ENCODE measurements at places on chromosomes 4 and X.
A peak's percentile ranks its signal among the peaks of the same experiment; 100 is the strongest.

GRCh38 chrX:144388738-144389137 lies 504.9 kb downstream of the UBE2NL start:
- DNase-seq: no peak

DNA sequence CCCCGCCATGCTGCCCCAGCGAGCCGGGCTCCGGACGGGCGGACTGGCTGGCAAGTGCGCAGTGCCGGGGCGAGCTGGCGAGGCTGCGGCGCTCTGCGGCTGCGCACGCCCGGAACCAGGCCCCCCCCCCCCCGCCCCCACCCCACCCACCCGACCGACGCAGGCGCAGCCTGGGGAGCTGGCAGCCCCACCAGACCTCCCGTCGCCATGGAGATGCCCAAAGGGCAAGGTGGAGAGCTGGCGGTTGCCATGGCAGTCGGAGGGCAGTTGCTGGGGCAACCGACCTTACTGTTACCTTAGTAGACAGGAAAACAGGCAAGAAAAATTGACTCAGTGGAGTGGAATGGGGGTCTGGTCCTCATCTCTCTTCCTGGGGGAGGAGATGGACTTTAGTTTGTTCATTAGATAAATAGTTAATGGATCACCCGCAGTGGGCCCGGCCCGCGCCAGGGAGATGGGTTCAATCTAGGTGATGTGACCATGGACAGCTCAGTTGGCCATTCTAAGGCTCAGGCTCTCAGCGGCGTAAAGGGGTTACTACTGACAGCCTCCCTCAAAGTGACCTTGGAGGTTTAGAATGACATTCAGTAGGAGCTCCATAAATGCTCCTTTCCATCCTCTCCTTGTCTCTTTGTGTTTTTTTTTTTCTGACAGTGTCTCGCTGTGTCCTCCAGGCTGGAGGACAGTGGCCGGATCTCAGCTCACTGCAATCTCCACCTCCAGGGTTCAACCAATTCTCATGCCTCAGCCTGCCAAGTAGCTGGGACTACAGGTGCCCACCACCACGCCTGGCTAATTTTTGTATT lies at the start of gene PCSK1N:
Gene PCSK1N, minus strand, starts transcription at position 87 of the 806 bp plus-strand sequence. Its CDS starts 78 bp downstream, at position 9.
- DNase-seq: peak; percentile 36

DNA sequence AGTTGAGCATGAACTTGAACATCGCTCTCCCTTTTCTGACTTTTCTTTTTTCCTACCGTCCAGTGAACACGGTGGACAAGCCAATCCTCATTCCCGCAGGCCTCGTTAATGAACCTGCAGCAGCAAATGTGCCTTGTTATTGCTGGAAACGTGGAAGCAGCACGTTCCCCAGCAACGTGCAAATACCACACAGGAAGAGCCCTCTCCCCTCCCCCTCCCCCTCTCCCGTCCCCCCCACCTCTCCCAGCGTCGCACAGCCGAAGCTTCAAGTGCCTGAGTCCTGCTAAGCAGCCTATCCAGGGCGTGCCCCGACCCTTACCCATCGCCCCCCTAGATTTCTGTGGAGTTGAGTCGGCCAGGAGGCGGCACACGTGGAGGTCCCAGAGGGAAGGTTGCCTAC lies 219.9 kb downstream of the BCOR start:
- DNase-seq: no peak

GRCh38 chrX:53882331-53882730 lies 161.9 kb downstream of the PHF8 start:
- no peak for DNase-seq

DNA sequence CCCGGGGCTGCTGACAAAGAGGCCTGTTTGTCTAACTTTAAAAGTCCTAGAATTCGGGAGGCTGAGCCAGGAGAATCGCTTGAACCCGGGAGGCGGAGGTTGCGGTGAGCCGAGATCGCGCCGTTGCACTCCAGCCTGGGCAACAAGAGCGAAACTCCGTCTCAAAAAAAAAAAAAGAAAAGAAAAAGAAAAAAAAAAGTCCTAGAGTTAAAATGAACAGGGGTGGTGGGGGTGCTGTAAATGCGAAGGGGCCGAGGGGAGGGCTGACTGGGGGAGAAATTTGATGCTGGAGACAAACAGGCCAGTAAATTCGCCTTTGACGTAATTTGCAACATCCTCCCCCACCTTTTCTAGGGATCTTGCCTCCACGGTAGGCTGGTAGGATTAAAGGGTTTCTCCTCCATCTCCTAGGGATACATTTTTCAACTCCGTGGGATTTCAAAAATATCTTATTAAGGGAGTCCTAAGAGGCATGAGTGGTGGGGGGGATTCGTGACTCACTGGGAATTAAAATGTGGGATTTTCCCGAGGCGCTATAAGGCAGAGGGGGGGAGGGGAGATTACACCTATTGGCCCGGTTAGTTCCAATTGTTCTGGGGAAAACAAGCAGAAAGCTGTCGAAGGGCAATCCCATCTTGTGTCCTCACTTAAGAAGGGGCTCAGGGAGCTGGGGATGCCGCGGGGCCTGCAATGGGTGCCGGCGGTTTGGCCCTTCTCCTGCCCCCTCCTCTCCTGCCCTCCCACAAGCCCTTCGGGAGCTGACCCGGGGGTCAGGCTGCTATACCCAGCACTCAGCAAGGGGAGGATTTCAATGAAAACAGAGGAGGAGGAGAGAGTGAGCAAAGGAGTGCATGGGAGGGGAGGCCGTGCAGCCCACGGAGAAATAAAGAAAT lies 3.0 kb upstream of the BCOR start:
- no peak for DNase-seq

DNA sequence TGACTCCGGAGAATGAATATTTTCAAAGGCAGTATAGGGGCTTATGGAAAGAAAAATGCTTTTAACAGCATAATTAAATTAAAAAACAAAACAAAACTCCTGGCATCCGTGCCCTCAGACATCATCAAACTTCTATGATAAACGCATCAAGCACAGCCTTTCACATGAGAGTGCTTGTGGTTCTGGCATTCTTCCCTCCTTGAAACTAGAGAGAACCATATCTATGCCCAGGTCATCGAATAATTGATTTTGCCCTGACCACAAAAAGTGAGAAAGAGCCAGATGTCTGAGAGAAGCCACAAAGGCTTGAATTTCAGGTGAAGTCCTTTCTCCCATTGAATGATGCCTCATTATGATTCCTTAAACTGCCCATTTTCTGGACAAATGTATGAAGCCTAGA lies 286.8 kb downstream of the CBLL2 start:
- no peak for DNase-seq

DNA sequence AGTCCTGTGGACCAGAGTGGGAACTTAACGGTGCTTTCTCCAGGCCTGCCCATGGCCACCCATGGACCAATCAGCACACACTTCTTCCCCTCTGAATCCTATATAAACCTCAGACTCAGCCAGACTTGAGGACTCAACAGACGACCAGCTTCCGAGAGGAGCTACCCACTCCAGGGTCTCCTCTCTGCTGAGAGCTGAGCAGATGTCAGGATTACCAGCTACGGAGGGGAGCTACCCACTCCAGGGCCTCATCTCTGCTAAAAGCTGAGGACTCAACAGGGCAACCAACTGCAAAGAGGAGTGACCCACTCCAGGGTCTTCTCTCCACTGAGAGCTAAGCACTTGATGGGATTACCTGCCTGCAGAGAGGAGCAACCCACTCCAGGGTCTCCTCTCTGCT lies 80.0 kb upstream of the DDX60 start:
- DNase-seq: no peak

DNA sequence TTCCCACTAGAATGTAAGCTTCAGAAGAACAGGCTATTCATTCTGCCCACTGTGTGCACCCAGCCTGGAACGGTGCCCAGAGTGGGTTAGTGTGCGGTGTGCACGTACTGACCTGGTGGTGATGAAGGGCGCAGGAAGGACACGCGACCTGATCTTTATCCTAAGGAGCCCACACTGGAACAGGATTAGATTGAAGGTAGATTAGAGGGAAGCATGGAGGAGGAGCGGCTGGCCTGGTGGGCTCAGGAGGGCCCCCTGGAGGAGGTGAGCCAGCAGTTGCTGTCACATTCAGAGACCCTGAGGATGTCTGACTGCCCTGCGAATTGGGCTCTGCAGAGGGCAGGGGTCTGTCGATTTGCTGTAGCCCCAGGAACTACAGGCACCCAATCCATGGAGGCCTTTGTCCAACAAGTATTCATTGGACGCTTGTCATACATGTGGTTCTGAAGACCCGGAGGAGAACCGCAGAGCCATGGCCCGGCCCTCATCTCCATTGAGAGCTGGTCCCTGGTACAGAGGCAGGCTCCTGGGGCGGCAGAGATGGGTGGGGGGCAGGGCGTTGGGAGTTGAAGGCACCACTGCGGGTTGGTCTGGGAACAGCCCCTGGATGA lies 73.2 kb downstream of the HTRA3 start:
- no peak for DNase-seq

DNA sequence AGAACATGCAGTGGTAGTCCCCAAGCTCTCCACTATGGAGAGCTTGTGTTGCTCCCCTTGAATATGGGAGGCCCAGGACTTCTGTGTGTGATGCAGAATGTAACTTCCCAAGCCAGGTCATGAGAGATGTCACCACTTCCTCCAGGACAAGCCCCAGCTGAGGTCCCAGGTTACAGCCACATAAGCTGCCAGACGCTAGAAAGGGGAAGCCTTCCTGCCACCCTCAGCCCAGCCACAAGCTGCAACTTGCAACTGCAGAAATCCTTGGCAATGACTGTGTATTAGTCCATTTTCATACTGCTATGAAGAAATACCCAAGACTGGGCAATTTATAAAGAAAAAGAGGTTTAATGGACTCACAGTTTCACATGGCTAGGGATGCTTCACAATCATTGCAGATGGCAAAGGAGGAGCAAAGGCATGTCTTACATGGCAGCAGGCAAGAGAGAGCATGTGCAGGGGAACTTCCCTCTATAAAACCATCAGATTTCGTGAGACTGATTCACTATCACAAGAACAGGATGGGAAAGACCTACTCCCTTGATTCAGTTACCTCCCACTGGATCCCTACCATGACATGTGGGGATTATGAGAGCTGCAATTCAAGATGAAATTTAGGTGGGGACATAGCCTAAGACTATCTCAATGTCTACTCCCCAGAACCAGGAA lies 91.5 kb upstream of the DHX15 start:
- DNase-seq: no peak

DNA sequence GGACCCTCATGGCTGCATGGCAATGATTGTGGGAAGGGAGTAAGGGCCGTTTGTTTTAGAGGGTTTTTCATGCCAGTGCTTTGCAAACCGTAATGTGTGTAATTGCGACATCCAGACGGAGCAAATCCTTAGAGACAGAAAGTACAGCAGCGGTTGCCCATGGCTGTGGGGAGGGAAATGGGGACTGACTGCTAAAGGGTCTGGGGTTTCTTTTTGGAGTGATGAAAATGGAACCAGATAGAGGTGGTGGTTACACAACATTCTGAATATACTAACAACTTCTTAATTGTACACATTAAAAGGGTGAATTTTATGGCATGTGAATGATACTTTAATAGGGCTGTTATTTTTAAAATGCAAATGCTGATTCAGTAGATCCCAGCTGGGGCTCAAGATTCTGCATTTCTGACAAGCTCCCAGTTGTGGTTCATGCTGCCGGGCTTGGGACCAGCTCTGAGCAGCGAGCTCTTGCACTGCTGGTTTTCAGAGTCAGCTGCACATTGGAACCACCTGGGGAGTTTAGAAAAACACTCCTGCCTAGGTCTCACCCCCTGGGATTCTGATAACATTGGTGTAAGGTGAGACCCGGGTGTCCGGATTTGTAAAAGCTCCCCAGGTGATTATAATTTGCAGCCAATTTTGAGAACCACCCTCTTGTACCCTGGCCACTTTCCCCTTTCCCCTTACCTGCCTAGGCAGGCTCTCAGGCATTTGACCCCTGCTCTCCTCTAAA lies 47.7 kb downstream of the PRPS1 start:
- DNase-seq: no peak

DNA sequence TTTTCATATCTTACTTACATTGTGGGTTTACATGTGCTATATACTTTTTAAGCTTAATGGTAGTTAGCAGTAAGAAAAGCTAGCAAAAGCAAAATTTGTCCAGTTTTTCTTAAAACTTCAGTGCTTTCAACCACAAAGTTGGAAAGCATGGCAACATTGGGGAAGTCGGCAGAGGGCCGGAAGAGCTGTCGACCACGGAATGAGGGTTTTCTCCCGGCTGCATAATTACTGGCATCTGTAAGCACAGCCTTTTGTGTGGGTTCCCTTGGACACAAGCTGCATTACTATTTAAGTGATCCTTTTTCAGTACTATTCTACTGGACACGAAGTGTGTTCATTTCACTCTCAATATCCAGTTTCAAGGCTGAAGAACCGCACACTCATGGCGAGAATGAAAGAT lies 560.4 kb downstream of the ANKRD50 start:
- DNase-seq: no peak

GRCh38 chr4:38670109-38670901 lies 6.3 kb downstream of the KLF3 start:
- no peak for DNase-seq

- no peak for DNase-seq
Observed at GRCh38 chr4:84796394-84796793, 170.1 kb downstream of the WDFY3 start.

DNA sequence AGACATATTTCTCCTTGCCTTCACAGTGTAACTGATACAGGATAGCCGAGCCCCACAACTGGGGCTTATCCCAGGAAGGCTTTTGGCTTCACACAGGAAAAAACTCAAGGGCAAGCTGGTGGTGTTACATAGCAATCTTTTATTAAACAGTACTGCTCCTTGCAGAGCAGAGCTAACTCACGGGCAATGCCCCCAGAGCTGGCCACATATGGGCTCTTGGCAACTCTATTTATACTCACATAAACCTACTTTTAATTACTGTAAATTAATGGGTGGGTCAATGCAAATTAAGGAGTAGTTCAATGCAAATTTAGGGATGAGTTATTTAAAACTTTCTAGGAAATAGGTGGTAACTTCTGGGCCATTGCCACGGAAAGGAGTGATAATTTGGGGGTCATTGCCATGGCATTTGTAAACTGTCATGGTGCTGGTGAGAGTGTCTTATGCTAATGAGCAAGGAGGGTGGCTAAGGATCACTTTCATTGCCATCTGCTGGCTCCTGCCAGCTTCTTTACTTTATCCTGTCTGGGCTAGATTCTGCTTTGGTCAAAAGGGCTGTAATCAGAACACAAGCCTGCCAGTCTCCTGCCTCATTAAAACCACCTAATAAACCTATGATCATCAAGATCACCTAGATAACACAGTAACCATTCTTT lies 288.8 kb downstream of the CENPC start:
- no peak for DNase-seq

DNA sequence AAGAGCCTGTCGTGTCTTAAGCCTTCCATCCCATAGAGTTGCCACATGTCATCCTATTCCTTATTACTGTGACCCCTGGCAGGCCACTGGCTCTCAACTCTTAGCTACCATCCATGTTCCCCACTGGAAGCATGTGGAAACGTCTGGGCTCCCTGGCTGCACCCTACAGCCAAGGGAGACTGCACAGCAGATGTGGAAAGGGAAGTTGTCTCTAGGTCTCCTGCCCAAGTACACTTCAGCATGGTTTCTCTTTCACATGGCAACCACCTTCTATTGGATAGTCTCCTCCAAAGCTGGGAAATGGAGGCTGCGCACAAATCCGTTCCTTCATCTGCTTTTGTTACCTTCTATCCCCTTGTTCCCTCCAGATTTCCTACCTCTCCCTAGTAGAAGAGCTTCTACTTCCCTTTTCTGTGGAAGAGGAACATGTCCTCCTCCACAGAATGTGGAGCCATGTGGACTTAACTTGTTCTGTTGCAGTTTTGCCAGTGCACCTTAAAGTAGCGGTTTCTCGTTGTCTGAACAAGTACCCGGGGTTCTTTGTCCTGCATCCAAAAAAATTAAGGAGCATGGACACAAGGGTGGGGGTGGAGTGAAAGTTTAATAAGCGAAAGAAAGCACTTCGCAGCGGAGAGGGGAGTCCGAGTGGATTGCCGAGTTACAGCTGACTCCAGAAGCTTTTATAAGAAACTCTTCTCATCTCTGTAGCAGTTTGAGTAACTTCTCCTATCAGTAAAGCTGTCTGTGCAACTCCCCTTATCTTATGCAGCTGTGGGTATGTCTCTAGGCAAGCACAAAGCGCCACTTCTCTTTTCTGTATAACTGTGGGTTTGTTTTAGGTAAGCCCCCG lies 52.5 kb downstream of the HMGB2 start:
- DNase-seq: no peak

Data from nephron progenitor cell (in vitro differentiated cells).